Activated CD4-positive, CD25-positive, alpha-beta regulatory T cell treated with anti-CD3 and anti-CD28 coated beads, Interleukin-2, amount 50 U/mL, for 72 hours (primary cell): ENCODE measurements at places on chromosomes 2 and 18.

- no peak for DNase-seq
These were observed 41.9 kb downstream of the ITGB6 start for GRCh38 chr2:160157861-160158829.

GRCh38 chr2:197857476-197858107 lies 53.2 kb downstream of the PLCL1 start:
- DNase-seq, result no peak

GRCh38 chr2:215418064-215418963 lies 17.6 kb downstream of the FN1 start:
- no peak for DNase-seq

GRCh38 chr2:205411558-205411957 lies 270.7 kb upstream of the NRP2 start:
- no peak for DNase-seq

DNA sequence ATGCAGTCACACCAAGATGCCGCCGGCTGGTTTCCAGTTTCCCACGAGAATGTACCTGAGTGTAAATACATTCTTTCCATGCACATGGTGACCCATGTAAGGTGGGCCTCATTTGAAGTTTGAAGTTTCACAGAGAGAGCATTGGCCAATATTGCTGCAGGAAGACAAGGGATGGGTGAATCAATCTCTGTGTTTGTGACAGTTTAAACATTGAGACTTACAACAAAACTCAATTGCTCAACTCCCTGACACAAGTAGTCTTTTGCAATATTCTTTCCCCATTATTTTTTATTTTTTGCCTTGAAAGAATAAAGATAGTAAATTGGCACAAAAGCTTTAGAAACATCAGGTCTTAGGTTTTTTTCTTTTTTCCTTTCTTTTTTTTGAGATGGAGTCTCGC lies 5.1 kb downstream of the SERPINB2 start:
- DNase-seq, result no peak

DNA sequence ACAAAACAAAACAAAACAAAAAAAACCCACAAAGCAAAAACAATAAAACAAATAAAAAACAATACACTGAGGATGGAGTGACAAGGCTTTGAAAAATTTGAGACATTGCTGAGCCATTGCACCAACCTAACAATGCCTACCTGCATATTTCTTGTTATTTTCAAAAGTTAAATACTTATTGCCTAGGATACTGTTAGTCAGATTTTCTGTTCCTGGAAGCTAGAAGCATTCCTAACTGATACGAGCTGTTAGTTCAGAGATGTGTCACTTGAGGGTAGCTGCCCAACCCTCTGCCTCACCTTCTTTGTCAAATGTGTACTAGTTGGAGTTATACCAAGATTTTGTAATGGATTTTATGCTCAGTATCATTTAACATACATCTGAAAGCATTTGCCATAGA lies 187.2 kb downstream of the TXNL1 start:
- no peak for DNase-seq

DNA sequence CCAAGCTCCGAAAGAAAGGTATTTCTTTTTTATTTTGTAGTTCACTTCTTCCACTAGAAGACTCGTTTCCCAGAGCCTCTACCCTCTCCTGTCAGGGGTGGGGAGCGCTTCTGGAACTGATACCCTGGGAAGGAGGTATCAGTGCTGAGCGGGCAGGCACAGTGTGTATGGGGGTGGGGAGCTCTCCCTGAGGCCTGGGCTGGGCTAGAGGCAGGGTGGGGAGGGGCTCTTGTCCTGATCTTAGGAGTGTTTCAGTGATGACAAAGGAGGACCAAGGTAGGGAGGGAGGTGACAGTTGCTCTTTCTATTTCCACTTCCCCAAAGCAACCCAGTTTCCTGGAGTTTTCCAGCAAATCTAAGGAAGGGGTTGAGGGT lies 65.4 kb downstream of the ARHGAP25 start:
- DNase-seq, result no peak

- DNase-seq, result no peak
These were observed 85.3 kb downstream of the CDK15 start for GRCh38 chr2:201891676-201892075.

- no peak for DNase-seq
These were observed 163.7 kb downstream of the LTBP1 start for GRCh38 chr2:33110461-33110860.

DNA sequence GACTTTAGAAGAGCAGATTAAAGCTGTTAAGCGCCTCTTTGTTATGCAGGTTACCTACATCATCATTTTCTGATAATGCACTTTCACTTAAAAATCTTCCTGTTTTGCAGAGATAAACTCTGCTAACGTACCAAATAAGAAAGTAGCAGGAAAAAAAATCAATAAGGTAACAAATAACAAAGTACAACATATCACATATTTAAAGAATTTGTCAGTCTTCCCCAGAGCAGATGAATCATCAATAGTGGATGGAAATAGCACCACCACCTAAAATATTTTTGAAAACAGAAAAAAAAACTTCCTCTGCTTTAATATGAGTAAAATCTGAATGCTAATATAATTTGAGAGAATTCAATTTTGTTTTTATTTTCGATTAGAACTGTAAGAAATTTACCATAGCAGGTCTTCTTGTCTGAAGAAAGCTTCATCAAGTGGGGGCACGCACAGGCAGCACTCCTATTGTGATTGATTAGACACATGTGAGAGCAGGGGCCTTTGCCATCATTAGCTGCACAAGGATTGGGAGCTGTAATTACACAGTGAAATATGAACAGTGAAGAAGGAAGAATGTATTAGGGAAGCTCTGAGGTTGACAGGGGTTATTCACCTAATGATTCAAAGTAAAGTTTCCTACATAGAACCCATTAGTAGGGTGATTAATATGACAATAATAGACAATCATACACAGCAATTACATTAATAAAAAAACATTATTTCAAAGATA lies 1279.4 kb downstream of the LRP1B start:
- no peak for DNase-seq

DNA sequence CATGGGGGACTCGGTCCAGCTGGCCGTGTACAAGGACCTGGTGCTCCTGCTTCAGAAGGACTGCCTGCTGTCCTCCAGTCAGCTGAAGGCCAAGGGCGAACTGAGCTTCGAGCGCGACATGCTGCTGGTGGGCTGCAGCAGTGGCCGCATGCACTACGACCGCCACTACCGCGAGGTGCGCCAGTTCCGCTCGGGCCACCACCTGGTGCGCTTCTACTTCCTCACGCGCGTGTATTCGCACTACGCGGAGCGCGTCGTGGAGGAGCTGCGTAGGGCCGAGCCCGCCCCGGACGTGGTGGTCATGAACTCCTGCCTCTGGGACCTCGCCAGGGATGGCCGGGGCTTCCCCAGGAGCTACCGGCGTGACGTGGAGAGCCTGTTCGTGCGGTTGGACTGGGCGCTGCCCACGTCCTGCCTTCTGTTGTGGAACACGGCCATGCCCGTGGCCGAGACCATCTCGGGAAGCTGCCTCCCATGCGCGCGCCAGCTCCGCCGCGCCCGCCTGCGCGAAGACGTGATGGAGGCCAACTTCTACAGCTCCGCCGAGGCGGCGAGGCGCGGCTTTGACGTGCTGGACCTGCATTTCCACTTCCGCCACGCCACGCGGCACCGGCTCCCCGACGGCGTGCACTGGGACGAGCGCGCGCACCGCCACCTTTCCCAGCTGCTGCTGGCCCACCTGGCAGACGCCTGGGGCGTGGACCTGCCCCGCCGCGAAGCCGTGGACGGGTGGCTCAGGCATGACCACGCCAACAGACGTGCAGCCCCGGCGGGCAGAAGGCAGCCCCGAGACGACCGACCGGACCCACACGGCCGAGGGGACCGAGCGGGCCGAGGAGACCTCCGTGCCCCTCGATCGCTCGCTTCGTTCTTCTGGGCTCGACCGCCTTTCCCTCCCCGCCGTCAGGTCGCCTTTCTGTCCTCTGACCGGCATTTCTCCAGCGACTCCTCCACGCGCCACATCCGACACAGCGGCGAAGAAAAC lies 293.9 kb upstream of the ERBB4 start:
- DNase-seq, result no peak

GRCh38 chr2:20931346-20931745 lies 108.4 kb upstream of the LDAH start:
- no peak for DNase-seq

- no peak for DNase-seq
These were observed 46.3 kb downstream of the MAL start for GRCh38 chr2:95071856-95072255.

DNA sequence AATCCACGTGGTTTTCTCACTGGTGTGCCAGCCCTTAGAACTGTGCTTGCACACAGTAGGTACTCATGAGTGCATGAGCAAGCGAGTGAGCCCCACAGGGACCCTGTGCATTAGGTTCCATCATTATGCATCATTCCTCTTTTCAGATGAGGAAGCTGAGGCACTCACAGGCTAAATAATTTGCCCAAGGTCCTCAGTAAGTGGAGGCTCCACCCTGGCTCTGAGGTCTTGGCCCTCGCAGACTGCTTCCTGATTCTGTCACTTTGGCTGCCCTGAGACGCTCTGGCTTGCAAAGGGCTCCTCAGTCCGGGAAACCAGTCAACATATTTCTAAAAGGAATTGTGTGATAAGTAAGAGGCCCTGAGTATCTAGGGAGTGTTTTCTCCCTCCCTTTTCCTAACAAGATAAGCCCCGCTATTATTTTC lies 71.7 kb downstream of the IL1R2 start:
- no peak for DNase-seq

- DNase-seq, result no peak
These were observed 981 bp downstream of the C2orf66 start for GRCh38 chr2:196808083-196808665.

- DNase-seq, result no peak
These were observed 95.9 kb downstream of the EPB41L5 start for GRCh38 chr2:120108749-120109148.

DNA sequence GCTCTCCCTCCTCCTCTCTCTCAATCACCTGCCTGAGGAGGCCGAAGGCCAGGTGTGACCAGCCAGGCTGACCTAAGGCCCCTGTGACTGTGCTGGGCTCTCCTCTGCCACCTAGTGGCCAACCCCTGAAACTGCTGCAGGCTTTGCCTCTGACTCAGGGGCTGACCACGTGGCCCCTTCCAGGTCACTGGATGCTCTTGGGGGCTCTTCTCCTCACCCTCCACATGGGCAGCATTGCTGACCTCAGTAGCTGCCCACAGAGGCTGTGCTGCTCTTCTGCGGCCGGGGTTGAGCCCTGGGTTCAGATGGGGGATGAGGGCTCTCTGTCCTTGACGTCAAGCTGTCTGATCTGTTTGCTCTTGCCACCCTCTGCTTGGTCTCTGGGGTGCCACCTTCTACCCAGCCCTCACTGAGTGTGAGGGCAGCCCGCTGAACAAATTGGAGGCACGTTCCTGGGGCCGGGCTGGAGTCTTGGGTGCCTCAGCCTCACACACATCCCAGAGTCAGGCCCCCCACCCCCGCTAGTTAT lies 122.7 kb downstream of the TWIST2 start:
- DNase-seq, result peak; percentile 62

DNA sequence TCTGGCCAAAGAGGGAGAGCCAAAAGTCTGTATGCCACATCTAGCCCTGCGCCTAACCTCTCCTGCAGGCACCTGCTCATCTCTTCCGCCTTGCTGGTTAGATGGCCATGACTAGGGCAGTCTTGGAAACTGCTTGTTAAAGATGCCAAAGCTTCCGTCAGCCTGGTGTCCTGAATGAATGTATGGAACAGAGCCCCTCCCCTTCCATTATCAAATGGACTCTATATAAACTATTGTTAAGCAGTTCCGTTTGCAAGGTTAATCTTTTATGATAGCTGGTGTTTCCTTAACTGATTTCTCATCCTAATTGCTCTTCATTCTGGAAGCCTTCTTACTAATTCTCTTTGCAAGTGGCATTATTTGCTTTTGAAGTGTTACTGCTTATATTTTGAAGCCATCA lies 87.1 kb downstream of the ATP9B start:
- DNase-seq, result no peak

DNA sequence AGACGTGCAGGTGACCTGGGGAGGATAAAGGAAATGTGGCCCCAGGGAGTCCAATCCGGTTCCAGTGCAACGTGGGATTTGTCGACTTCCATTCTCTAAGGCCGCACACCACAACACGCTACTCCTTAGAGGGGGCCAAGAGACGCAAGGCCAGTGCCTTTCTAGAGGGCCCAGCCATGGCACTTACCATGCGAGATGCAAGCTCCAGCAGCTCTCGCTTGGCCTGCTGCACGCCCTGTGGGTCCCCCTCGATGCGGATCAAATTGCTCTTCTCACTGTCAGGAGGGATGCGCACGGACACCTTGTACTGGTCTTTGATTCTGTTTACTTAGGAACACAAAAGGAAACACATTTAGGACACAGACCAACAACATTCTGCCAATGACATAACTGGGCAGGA lies 61.2 kb downstream of the ANO7 start:
- no peak for DNase-seq

- no peak for DNase-seq
These were observed 711.8 kb downstream of the DCDC2C start for GRCh38 chr2:4415171-4415570.

- no peak for DNase-seq
These were observed 25.6 kb downstream of the TACR1 start for GRCh38 chr2:75173740-75174139.

DNA sequence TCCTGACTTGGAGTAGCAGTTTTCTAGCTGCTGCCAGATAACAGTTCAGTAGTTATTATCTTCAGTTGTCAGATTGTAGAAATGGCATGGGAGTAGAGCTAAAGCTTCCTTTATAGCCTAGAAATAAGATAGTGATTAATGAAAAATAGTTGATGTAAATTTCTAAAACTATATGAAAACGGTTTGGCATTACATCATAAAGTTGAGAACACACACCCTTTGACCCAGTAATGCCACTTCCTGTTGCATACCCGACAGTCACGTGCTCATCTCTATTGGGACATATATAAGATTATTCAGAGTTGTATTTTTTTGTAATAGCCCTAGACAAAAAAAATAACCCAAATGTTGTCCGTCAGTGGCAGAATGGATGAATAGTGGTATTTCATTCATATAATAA lies 39.4 kb upstream of the ASB1 start:
- no peak for DNase-seq

- no peak for DNase-seq
These were observed 5.4 kb downstream of the ALPG start for GRCh38 chr2:232411901-232412629.

DNA sequence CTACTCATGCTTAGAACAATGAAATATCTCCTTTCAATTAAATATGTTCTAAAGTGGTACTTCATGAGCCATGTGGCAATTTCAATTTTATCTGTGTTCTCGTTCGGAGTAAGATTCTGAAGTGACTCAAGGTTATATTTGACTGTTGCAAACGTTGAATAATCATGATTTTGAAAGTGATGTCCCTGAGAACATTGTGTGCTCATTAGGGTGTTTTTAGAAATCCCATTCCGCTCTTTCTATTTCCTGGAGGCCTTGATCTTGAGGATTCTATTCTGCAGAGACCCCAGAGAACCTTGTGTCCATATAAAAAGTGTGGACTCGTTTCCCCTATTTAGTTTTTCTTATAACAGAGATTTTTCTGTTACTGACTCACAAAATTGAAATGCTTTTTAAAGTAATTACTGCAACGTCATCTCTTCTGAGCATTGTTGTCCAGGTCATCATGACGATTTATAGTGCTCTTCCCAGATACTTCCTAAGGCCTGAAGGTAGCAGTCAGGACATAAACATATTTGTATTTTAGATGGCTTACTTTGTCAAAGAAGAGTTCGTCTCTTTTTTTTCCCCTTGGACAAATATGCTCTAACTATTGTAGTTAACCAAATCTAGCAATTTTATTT lies 27.2 kb downstream of the IL1R2 start:
- DNase-seq, result no peak
